Urinary bladder (tissue), 4 donors: ENCODE measurements at places on chromosomes 7 and 10.

- DNase-seq = no peak
Observed at GRCh38 chr7:105828141-105828540, 48.3 kb downstream of the ATXN7L1 start.

DNA sequence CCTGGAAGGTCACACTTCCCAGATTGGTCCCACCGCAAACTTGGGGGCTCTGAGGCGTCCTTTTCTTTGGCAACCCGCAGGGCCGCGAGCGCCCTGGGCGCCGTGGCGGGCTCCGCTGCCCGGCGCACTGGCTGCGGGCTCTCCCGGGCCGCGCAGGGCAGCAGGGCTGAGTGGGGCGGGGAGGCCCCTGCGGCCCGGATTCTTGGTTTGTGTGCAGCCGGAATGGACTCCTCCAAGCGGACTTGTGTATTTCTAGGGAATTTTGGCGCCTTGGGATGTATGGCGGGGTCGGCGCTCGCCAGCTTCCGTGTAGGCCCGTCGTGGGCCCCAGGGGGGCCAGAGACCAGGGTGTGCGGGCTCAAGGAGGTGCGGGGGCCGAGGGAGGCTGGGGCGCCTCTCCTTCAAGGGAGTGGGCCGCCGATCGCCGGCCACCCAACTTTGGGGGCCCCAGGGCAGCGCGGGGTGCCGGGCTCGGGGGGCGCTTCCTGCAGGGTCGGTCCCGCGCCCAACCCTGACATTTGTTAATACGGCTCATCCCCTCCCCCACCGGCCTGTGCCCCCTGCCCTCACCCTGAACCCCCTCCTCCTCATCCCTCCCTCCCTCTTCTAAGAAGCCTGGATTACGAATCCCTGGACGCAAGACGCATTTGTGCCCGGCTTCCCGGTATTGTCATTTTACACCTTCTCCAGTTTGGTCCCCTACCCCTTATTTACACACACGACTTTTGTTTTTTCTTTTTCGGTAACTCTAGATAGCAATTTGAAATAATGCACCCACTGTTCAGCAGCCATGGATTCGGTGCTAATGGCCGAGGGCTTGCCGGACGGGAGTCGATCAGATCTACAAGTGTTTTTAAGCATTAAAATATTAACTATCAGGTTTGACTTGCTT, 2.5 kb downstream of the TCF7L2 start:
- DNase-seq = no peak

DNA sequence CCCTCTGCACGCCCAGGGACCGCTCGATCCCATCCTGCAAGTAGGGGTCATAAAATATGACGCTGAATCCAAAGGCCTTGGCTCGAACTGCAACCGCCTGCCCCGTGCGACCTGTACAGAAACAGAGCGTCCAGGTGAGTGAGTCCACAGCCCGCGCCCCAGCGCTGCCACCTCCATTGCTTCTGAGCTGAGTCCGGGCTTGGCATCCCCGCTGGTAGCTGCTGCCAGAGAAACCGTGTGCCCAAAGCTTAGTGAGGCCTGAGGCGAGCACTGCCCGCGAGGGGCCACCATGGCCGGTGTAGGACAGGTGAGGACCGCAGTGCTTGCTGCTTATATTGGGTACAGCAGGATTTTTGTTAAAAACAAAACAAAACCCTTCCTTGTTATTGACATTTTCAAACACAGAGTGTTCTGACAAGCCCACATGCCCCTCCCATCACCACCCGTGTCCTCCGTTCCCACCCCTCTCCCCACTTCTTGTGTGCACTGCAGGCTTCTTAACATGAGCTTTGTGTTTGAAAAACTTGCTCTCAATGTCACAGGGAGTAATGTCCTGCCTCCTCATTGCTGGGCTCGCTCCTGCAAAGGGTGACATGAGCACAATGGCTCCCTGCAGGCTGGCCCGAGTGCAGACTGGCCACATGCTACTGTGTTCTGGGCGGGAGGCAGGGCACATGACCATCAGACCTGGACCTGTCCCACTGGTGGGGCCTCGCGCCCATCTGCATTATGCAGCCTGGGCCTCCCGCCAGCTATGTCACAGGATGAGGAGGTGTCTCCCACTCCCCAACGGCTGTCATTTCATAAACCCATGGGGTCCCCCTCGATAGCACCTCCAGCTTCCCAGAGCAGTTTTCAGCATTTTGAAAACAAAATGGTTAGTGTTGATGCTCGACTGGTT, 52.9 kb downstream of the ZRANB1 start:
- no peak for DNase-seq

GRCh38 chr7:80640846-80641245, 2.4 kb downstream of the CD36 start:
- no peak for DNase-seq

DNA sequence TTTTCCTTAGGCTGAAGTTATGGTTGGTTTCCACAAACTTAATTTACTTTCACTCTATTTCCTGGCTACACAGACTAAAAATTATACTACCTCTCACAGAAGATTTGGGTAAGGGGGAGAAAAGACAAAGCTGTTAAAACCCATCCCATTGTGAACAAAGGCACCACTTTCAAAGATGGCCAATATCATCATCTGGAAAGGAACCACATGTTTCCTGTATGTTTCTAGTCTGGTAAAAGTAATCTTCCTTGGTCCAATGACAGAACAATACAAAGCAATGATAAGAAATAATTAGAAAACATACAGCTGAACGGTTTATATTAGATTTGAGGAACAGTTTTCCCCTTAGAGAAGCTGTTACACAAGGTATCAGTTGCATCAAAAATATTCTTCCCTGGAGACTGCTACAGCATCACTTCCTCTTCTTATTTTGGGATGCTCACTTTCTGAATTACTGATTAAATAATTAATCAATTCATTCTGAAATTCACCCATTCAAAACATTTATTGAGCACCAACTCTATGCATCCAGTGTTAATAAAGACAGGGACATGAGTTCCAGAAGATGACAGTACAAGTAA, 8.5 kb upstream of the SFR1 start:
- DNase-seq = no peak
